ENCODE measurements at places on chromosomes 2 and 18.

DNA sequence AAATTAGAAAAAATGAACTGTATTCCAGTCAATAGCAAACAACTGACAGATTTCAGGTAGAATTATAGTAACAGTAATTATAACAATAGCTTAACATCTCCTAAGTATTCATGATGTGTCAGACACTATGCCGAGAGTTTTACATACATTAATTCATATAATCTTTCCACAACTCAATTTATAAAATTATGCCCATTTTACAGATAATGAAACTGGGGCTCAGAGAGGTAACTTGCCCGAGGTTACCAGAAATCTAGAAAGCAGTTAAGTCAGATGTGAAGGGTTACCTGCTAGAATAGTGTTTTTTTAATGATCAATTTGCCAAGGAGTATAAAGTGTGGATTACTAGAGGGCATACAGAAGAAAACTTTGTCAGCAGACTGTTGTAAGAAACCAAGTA is 12.2 kb downstream of the NBAS start:
- DNase-seq: no peak

DNA sequence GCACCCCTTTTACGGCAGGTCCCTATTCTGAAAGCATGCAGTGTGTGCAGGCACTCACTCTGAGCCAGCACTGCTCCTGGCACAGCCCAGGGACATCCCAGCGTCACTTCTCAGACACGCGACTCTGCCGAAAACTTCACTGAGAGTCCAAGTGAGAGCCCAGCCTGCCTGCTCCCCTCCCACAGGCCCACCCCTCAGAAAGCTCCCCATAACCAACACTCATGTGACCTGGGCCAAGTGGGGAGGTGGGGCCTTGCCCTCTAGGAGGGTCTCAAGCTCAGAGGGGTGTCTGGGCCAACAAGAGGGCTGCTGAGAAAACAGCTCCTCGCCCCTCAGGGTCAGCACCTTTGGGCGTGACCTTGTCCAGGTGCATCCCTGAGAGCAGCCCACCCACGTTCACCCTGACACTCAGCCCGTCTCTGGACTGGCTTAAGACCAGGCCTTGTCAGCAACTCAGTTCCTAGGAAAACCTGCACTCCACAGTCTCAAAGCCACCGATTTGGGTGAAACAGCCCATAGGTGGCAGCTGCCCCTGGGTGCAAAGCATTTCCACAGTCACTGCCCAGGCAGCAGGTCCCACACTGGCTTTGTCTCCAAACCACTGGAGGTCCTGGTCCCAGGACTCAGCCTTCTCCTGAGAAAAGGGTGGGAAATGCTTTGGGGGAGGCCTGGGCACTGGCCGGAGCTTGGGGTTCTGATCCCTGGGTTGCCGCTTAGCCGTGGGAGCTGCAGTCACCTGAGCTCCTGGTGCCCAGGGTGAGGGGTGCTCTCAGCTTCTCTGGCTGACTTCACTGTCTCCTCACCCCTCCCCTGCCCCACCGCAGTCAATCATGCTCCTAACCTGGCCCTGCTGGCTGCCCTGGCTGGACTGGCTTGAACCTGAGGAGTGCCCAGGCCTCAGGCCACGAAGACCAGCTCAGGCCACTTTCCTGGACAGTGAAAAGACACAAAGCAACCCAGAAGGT is 209.6 kb downstream of the HDAC4 start:
- no peak for DNase-seq

DNA sequence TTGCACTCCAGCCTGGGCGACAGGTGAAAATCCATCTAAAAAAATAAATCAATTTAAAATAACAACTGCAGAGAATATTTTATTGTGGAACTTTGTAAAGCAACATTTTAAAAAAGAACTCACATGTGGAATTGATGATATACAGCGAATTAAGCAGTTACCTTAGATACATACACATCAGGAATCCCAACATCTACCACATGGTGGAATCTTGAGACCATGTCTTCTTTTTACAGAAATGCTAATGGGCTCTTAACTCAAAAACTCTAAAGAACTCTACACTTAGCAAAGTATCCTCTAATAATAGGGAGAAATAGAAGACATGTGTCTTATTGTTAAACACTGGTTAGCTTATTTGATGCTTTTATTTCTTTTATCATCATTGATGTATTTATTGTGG is 373.6 kb downstream of the CDH7 start:
- DNase-seq: no peak

- peak; percentile 8 for DNase-seq
These were observed 633 bp upstream of the RNF152 start for GRCh38 chr18:61893309-61893970.

GRCh38 chr2:46562451-46562840 is 83.1 kb downstream of the TMEM247 start:
- no peak for DNase-seq

GRCh38 chr2:133448195-133448594 is 120.1 kb downstream of the NCKAP5 start:
- DNase-seq: no peak

GRCh38 chr2:130920415-130921163 is 83.9 kb downstream of the ARHGEF4 start:
- DNase-seq: peak; percentile 26

DNA sequence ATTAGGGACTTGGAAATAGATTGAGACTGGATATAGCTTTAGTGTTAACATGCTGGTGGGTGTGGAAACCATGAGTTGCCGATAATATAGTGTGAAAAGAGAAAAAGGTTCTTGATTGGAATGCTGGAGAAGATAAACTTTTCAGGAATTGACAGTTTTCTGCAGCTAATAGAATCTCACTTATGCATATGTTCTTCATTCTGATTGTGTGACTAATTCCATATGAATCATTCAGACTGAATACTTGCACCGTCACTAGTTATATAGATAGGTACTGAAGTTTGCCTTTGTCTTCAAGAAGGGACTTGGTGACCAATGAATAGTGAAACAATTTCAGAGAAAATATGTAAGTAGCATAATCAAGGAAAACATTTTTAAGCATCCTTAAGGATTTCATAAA is 225.7 kb upstream of the FOSL2 start:
- DNase-seq: no peak

DNA sequence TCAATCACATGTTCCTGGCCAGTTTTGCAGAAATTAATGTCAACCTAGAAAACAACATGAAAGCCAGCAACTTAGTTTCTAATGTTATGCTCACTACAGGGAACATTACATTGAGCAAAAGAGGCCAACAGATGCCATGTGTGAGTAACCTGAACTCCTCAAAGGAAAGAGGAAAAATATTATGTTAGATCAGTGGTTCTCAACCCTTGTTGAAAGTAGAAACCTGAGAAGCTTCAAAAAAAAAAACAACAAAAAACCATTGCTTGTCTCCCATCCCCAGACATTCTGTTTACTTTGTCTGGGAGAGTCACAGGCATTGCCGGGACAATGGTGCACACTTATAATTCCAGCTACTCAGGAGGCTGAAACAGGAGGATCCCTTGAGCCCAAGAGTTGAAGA is 57.7 kb downstream of the METTL4 start:
- DNase-seq: no peak

GRCh38 chr2:129276978-129277584 is 702.4 kb upstream of the RAB6C start:
- DNase-seq: no peak

DNA sequence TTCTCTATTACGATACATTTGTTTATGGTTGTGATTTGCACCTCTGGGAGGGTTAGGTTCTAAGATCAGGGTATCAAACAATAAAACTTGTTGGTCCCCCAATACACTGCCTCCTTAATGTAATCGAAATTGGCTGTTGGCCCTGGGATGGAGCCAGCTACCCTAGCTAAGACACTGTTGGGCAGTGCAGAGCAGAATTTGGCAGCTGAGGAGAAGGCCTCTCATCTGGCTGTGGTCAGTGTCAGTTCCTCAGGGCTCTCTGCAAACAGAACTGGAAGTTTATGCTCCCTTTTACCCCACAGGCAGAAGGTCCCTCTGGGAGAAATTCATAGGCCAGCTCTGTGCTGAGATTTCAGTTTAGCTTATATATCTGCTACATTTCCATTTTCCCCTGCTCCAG is 8.6 kb upstream of the HAAO start:
- DNase-seq: no peak

GRCh38 chr2:172735582-172736423 is at the start of gene RAPGEF4:
Gene RAPGEF4 (plus strand): TSS chr2:172735845. CDS start chr2:172735984, 139 bp downstream.
- DNase-seq: no peak

DNA sequence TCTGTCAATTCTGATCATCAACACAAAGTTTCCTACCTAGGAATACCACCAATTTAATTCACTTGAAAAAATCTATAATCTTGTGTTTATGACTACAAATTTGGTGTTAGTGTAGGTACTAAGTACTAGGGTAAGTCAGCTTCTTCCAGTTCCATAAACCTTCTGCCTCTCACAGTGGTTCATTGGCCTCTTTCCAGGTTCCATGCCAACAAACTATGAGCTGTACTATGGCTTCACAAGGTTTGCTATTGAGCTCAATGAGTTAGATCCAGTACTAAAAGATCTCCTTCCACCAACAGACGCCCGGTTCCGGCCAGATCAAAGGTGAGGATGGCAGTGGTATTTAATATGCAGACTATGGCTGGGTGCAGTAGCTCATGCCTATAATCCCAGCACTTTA is 58.8 kb downstream of the PRKRA start:
- DNase-seq: no peak

- DNase-seq: no peak
These were observed 21.8 kb upstream of the DNAJC27 start for GRCh38 chr2:24993406-24994145.

GRCh38 chr2:120346667-120347358 is 877 bp downstream of the INHBB start:
- DNase-seq: no peak

DNA sequence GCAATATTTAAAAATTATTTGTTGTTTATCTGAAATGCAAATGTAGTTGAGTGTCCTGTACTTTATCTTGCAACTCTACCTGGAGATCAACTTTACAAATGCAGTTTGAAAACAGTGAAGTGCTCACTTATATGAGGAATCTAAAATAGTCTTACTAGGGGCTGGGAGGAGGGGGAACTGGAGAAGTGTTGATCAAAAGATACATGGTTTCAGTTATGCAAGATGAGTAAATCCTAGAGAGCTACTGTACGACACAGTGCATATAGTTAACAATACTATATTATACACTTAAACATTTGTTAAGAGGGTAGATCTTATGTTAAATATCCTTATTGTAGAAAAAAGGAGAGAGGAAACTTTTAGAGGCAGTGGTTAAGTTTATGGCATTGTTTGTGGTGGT is 241.9 kb downstream of the BCL11A start:
- no peak for DNase-seq

DNA sequence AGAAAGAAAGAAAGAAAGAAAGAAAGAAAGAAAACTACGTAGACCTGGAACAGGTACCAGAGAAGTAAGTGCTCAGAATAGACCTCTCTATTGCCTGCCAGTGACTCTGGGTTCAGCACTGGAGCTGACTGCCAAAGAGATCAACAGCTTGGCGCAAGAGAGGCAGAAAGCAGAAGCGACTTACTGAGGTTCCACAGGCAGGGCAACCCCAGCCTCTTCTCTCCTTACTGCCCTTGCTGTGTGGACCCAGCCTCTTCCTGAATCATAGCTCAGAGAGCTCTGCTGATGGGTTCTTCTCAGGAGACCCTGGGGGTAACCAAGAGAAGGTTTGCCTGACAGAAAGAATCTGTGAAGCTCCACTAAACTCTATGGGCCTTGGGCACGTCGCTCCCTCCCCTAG is 7.1 kb downstream of the CAPN13 start:
- no peak for DNase-seq

- no peak for DNase-seq
These were observed 1.4 kb downstream of the COL3A1 start for GRCh38 chr2:188975497-188976102.

DNA sequence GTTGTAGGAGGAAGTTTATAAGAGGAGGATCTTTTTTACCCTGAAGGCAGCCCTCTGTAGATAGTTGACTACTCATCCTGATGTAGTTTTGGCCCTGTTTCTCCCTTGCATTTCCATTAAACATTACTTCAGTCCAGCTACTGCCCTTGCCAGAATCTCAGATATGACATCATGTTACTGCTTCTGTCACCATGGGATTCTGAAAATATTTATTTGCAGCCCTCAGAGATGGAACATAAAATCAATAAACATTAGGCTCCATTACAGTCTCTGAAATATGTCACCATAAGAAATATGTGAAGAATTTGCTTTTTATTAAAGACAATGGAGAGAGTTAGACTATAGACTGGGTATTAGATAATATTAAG is 68.7 kb upstream of the STK39 start:
- DNase-seq: no peak

GRCh38 chr2:207048416-207048815 is 109.1 kb downstream of the CPO start:
- no peak for DNase-seq

DNA sequence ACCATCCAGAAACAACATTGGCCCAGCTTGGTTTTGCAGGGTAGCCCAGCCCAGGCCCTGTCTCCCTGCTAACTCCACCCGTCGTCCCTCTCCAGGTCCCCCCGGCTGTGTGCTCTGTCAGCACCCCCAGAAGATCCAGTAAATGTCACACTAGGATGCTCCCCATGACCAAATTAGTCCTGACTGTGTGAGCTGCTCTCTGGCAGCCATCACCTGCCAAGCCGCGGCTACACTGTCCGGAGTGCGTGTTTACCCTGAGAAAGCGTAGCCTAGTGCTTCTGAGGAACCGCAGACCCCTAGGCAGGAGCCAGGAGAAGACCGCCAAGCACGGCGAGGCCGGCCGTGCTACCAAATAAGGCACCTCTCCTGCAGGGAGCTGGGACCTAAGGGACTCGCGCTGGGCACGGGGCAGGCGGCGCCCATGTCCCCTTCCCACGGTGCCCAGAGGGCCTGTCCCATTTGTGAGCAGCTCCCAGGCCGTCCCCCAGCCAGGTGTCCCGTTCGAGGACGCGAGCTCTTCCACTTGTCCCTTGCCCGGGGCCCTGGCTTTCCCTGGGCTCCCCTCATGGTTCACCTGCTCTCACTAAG is 849.9 kb downstream of the RNF144A start:
- DNase-seq: no peak

DNA sequence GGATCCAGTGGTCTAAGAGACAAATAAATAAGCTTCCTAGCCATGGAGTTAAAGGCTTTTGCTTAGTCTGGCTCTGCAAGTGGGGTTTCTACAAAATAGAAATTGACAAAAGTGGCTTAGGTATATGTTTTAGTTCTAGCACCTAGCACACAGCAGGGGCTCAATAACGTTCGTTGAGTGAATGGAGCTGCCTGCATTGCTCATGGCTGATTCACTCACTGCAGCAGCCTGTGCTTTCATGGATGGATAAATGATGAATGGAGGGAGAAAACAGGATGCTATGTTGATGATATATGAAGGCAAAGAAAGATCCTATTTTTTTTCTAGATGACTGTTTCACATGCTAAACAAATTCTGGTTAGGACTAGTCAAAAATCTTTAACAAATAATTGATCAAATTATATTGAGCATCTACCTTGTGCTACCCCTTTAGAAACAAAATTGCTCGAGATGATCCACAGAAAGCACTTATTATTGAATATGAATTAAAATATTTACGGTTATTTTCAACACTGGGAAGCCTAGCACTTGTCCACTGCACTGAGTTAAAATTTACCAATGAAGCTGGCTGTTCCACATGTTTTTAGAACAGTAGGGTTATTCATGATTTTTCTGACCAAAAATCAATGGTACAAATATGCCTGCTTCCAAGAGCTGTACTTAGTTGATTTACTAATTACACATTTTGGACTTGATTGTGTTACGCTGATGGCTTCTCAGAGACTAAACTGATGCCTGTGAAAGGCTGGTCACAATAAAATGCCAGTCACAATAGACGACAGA is 39.6 kb downstream of the HDHD2 start:
- no peak for DNase-seq

GRCh38 chr18:58201733-58202730 is 158.0 kb downstream of the NEDD4L start:
- no peak for DNase-seq

- DNase-seq: no peak
These were observed 8.9 kb upstream of the KLF11 start for GRCh38 chr2:10034333-10035052.
